ENCODE measurements at places on chromosomes 7 and 10.

- no peak for DNase-seq
Observed at GRCh38 chr7:117781707-117782106, 91.5 kb downstream of the CTTNBP2 start.

DNA sequence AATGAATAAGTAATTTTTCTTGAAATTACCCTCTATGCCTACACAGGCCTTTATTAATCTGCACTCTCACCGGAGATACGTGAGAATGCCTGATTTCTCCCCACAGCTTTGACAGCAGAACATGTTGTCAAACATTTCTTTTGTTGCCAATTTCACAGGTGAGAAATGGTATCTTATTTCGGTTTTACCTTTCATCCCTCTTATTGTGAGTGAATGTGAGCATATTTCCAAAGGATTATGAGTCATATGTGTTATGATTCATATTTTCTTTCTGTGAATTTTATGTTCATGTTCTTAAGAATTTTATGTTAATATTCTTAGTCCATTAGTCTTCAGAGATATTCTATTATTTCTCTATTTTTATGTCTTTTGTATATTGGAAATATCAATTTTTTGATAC, 965.1 kb downstream of the CCSER2 start:
- no peak for DNase-seq

DNA sequence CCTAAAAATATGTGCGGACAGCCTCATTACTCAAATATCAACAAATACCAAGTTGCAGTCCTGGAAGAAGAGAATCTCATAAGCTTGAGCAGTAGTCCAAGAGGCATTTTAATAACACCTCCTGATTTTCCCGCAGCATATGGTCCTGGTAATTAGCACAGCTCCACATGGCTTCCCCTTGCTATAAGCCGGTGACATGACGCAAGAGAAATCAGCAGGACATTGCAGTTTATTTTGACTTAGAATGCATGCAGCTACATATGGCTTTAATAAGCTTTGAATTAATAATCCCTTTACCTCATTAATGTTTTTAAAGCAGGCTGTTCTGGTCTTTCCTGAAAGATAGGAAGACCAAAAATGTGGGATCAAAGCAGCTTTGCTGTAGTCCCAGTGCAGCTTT, 137.6 kb downstream of the RAMP3 start:
- DNase-seq: no peak

GRCh38 chr10:15720635-15721287, 1.0 kb upstream of the ITGA8 start:
- no peak for DNase-seq

- DNase-seq: no peak
Observed at GRCh38 chr7:41880107-41880506, 177.2 kb upstream of the INHBA start.

GRCh38 chr10:47058961-47059391, 147.7 kb downstream of the PTPN20 start:
- no peak for DNase-seq

DNA sequence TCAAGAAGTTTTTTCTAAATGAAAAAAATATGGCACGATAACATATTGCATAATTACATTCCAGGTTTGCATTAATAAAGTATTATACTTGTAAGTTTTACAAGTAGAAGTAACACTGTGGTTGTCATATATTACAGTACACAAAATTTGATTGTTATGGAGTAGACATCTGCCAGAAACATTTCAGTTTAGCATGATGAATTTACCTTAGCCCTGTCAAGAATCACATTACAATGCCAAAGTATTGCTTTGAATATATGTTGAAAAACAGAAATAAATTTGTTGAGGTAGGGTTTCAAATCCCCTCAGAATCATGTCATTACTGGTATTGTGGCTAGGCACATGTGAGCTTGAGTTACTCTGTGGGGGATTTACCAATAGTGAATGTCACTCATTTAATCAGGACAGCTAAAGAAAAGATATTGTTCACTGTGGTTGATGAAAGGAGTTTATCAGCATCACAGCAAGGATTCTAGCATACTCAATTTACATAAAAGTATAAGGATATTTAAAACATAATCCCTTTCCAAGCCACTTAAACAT, 112.1 kb downstream of the MDFIC start:
- no peak for DNase-seq

GRCh38 chr10:117673230-117674010, 130.9 kb downstream of the EMX2 start:
- DNase-seq: no peak

DNA sequence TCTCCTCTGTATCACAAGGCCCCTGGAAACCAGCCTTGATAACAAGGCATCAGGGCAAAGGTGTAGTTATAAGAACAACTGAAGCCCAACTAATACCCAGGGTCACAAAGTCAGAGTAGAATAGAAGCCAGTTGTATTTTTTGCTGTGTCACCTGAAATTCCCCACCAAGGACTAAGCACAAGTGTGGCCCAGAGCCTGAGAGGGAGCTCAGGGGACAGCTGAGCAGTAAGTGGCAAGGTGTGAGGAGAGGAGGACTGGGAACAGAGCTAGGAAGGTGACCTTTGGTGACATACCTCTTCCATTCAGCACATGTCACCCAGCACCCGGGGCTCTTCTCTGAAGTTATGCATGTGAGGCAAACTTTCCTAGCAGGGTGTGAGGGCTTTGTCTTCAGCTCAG, 179.9 kb downstream of the HECW1 start:
- no peak for DNase-seq

DNA sequence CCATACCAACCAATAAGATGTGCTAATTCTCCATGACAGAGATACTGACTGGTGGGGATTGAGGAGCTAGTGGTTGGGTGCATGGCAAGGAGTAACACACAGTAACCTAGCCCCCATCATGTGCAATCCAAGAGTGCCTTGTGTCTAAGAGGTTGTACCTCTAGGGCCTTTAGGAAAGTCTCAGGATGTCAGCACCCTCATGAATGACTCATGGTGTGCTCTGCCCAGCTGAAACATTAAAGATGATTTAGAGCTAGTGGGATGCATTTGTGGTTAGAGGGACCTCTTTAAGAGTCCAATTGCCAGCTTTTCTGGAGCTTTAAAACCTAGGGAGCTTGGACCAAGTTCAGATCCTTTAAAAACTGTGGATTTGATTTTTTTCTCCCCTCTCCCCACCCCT, 181.1 kb downstream of the HERPUD2 start:
- no peak for DNase-seq

GRCh38 chr7:875051-875450, 1.3 kb upstream of the GET4 start:
- no peak for DNase-seq

GRCh38 chr10:77180794-77181193, 456.8 kb downstream of the KCNMA1 start:
- no peak for DNase-seq

DNA sequence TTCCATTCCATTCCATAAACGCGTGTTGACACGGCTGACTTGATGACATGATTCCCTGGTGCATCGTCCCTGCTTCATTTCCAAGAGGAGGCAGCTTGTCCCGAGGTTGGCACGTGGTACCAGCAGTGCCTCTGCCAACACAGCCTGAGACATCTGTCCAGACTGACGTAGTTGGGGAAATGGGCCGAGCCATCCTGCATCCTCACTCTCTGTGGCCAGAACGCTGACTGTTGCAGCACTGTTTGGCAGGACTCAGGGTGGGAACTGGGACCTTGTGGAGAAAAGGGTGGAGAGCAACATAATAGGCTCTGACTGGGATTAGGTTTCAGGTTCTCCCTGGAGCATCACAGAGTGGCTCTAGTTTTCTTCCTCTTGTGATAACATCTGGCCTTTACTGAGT, 118.6 kb upstream of the BTBD16 start:
- DNase-seq: peak; percentile 59

DNA sequence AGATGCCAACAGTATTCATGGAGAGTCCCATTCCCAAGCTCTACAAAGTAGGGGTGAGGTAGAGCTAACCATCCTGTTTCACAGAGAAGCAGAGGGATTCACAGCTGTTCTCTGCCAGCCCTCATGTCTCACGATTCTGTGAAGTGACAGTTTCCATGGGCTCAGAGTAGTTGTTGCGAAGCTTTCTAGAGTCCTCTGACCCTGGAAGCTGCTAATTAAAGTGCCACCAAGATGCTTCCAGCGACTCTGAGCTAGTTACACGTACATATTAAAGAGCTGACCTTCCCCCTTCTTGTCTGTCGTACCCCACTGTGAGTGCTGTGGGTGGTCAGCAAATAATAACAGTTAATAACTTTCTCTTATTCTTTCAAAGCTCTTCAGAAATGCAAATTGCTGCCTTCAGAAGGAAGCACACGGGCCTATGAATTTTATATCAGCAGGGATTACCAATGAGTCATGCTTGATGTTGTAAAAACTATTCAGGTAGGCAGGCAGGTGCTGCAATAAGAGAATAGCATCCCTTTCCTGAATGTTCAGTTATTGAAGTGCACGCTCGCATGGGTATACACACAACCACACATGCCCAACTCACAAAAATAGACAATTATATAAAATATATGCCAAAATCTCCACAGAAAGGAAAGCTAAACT, 34.1 kb downstream of the DNAJB9 start:
- DNase-seq: no peak

GRCh38 chr10:33539116-33539515, 204.6 kb upstream of the NRP1 start:
- no peak for DNase-seq

DNA sequence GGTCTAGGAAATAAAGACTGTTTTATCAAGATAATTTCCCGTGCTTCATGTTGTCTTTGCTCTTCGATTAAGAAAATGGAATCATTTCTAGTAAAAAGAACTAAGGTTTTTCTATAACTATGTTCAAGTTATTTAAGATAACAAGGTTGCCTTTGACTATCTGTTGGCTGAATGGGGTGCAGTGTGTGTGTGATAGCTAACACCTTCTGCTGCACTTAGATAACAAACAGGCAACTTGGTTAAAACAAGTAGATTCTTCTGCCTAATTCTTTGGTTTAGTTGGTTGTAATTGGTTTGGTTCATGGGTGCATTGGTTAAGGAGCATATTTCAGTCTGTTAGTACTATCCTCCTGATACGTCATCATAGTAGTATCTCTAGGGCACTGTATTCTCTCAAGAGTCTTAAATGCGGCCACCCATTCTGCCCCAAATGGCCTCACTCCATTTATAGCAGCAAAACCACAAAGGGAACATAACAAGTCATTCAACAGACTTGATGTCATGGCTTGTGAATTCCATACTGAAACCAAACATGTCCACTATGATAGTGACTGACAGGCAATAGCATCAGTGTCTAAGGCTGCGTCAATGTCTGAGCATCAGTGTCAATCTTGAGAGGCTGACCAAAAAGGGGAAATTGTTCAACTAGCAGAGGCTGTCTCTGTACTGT, 55.7 kb downstream of the CCDC3 start:
- no peak for DNase-seq

DNA sequence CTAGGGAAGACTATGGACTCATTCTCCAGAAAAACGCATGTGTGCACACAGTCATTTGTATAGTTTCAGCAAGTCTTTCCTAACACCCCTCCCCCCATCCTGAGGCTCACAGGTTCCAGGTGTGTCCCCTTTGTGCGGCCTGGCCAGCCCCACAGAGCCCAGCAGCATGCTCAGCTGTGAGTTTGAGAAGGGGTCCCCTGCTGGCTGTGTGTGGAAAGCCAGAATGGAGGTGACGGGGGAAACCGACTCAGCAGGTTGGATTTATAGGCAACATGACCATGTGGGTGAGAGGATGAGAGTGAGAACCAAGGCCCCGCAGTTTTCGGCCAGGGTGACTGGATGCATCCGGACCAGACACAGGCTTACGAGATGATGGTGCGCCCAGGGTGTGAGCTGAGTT, 9.9 kb downstream of the PTPRE start:
- DNase-seq: no peak

GRCh38 chr7:4531236-4531635, 150.9 kb upstream of the FOXK1 start:
- DNase-seq: no peak

GRCh38 chr10:4813023-4813422, 13.0 kb upstream of the AKR1E2 start:
- no peak for DNase-seq

- DNase-seq: no peak
Observed at GRCh38 chr10:61835069-61835945, 66.2 kb upstream of the ARID5B start.

DNA sequence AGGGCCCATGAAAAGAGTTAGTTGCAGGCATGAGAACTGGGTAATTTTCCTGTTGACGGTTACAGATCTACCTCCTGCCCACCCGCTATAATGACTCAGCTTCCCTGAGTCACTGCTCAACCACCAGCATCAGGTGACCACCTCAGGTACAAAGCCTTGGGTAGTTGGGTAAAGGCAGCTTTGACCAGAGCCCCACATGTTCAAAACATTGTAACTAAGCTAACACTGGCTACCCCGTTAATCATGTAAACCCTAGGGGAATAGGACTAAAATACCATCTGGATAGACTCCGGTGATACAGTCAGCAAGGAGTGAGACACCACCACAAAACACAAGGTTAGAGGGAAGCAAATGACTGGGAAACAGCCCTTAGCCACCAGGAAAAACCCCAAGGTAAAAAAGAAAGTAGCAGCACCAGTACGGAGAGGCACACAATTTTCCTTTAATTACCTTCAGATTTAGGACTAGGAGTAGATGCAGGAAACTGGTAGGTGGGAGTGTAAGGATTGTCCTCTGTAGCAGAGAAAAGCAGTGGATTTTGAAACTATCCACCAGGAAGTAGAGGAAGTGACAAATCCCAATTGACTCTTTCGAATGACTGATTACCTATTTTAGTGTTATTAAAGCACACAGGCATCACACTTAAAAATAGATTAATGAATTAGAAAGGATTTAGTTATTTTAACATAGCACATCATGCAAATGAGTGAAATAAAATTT, 103.5 kb upstream of the PDLIM1 start:
- DNase-seq: no peak

- DNase-seq: no peak
Observed at GRCh38 chr10:12703813-12704212, 297.7 kb downstream of the CCDC3 start.

DNA sequence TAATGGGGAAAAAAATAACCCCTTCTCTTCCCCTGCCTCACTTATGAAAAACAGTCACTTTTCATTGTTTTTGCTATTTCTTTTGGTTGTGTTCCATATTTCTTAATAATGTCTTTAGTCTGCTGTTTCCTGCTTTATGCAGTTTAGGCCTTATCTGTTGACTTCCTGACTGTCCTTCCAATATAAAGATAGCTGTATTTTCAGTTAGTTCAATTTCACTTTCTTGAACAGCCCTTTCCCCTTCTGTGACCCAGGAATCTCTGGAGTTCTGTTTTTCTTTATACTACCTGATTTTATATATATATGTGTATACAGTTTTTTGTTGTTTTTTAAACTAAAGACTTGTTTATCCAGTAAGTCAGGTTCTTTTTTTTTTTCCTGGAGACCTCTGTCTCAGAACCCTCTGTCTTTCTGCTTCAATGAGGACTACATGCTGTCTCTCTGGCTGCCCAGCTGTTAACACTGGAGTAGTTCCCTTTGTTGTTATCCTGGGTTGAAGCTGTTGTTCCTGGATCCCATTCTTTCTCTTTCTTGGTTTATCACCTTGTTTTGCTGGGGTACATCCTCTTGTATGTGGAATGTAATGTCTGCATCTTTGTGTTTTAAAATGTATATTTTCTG, 87.2 kb downstream of the GSDME start:
- DNase-seq: no peak
